Renal cortex interstitium (tissue), 15 donors: ENCODE measurements at places on chromosomes 2 and 18. TPM values are rescaled to one million over a fixed set of nuclear protein-coding genes. Genes with fewer than 3 reads are reported as not detected.

DNA sequence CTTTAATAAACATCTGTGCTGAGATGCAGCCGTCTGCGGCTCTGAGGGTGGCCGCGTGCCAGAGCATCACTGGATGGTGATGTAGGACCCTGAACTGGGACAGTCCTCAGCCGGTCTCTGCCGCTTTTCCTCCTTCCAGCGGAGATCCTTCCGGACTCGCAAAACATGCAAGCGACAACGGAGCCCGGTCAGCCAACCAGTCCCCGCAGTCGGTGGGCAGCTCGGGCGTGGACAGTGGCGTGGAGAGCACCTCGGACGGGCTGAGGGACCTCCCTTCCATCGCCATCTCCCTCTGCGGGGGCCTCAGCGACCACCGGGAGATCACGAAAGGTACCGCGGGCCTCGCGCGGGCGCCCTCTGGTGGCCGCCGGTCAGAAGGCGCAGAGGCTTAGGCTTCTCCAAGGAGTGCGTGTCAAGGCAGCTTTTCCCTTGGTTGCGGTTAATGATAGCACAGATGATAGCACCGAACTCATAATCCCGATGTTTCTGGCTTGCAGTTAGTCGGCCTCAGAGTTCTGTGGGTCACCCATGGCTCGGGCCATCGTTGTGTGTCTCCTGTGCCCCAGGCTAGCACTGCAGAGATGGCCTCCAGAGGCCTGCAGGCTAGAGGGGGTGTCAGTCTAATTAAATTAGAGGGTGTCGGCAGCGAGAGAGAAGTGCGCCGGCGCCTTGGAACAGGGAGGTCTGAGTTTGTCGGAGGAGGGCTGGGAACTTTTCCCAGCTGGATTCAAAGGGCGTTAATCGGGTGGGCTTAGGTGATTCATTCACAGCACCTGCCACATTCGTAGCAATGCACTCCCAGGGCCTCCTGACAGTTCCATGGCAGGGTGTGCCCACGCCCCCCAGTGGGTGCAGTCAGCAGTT, 38.5 kb downstream of the LPIN1 start:
- DNase-seq: peak; percentile 63

GRCh38 chr2:88078643-88079172, 11.1 kb downstream of the SMYD1 start:
- no peak for DNase-seq

DNA sequence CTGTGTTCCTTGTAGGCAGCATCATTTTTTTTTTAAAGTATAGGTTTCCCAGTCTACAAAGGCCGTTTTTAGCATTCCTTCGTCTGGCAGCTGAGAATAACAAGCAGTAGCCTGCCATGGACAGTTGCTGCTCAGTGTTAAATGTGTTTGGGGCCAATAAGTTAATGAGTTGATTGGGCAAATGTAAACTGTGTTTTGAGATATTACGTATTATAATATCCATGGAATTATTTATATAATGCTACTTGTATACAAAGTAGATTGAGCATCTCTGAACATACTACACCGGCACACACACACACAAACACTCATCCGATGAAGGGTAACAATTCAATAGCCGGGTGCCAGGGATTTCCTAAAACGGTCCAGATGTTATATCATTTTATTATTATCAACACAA, 97.2 kb downstream of the IRS1 start:
- DNase-seq: no peak

- DNase-seq: no peak
Observed at GRCh38 chr2:46537624-46538295, 58.4 kb downstream of the TMEM247 start.

GRCh38 chr2:101706819-101707177, 9.3 kb downstream of the MAP4K4 start:
- no peak for DNase-seq

DNA sequence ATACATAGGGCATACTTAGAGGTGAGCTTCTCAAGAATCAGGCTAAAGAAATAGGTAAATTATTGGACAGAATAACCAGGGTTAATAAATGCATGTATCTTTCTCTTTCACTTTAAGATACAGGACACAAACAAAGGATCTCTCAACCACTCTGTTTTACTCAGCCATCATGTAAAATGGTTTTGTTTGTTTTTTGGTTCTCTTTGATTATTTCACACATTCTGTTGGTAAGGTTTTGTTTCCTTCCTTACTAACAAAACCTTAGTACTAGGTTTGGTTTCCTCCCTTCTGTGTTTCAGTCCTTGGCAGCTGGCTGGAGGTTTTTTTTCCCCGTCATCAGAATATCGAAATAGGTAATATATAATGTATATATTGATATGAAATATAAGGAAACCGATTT, 1506.8 kb upstream of the TMEFF2 start:
- DNase-seq: no peak

DNA sequence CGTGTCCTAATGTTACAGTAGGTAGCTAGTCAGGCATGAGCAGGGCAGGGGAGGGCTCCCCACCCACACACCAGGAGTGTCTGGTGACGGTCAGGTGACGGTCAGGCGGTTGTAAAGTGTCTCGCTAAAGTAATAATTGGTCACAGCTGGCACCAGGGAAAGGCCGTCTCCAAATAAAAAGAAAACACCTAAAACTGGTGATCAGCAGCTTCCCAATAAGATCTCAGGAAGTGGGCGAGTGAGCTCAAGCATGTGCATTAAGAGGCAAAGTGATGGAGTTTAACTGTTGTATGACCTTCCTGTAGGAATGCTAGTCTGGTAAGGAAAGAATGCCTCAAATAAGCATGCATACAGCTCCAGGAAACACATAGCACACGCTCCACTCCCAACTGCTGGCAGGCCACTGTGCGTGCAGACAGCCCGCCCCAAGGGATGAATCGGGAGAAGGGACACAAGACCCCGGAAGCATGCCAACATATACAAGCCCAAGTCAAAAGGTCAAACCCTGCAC, 177.1 kb downstream of the RNF144A start:
- DNase-seq: peak; percentile 43

- DNase-seq: no peak
Observed at GRCh38 chr18:10270151-10270571, 184.3 kb upstream of the APCDD1 start.

GRCh38 chr2:175401956-175402469, 220.5 kb upstream of the ATP5MC3 start:
- no peak for DNase-seq

GRCh38 chr2:141714496-141714895, 416.3 kb downstream of the LRP1B start:
- DNase-seq: peak; percentile 10

- no peak for DNase-seq
Observed at GRCh38 chr2:156430236-156430979, 5.8 kb upstream of the GPD2 start.

- DNase-seq: no peak
Observed at GRCh38 chr2:3037196-3038194, 340.1 kb downstream of the EIPR1 start.

GRCh38 chr2:32680942-32681341, 53.1 kb downstream of the TTC27 start:
- no peak for DNase-seq

DNA sequence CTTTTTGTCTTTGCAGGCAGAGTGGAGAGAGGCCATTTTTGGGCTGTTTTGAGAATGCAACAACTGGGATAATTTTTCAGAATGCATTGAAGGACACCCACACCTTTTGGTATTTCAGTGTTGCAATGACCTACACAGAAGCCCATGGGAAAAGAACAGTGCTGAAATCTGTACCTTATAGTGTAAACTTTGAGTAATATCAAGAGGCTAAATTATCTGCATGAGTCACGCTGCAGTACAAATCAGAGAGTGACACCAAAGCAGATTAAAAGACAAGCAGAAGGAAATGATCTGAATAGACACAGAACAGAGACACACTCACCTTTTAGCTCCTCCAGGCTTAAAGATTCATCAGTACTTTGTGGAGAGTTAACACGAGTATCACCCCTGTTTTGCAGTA, 265.3 kb downstream of the PAX3 start:
- DNase-seq: no peak

DOK1 gene
- polyA plus RNA-seq: 9.4 TPM

LRRC30 gene
- polyA plus RNA-seq: 0.56 TPM

OSGEPL1 gene
- 16.8 TPM for polyA plus RNA-seq

GREB1 gene
- polyA plus RNA-seq: 14.6 TPM

CIDEA gene
- not detected for polyA plus RNA-seq
